ENCODE measurements at places on chromosomes 7 and 10. TPM values are rescaled to one million over a fixed set of nuclear protein-coding genes. Genes with fewer than 3 reads are reported as not detected.

Gene INA
- total RNA-seq: not detected

GRCh38 chr7:85454904-85455303 is 268.0 kb upstream of the SEMA3D start:
- DNase-seq: no peak

Gene LLCFC1
- not detected for total RNA-seq

Gene DGKI
- not detected for total RNA-seq

DNA sequence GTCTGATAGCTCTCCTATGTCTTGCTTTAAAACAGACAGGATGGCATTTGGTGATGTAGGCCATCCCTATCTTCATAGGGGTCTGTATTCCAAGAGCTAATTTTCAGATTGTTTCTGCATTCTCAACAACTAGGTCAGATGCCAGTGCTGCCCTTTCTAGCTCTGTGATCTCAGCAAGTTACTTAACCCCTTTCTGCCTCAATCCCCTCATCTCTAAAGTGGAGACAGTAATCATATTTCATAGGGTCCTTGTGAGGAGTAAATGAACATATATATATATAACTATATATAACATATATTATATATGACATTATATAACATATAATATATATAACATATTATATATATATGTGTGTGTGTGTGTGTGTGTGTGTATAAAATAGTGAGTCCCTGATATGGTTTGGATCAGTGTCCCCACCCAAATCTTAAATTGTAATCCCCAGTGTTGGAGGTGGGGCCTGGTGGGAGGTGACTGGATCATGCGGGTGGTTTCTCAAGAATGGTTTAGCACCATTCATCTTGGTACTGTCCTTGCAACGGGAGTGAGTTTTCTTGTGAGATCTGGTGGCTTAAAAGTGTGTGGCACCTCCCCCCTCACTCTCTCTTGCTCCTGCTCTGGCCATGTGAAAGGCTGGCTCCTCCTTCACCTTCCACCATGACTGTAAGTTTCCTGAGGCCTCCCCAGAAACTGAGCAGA is 45.2 kb downstream of the HIPK2 start:
- no peak for DNase-seq
